ENCODE measurements at places on chromosomes 5 and 9. TPM values are rescaled to one million over a fixed set of nuclear protein-coding genes. Genes with fewer than 3 reads are reported as not detected.

NDFIP1 gene
- total RNA-seq, result 25.2 TPM

YIPF5 gene
- total RNA-seq, result 105 TPM

ZBED3 gene
- total RNA-seq, result 1.4 TPM

SGTB gene
- 4.6 TPM for total RNA-seq

HRCT1 gene
- 0.16 TPM for total RNA-seq

ZNF608 gene
- total RNA-seq, result 20.4 TPM

GMCL2 gene
- total RNA-seq, result not detected

SPINK13 gene
- total RNA-seq, result not detected

GRXCR2 gene
- not detected for total RNA-seq

FCN1 gene
- total RNA-seq, result not detected

ZFP37 gene
- total RNA-seq, result 3.7 TPM

FOXD4L5 gene
- total RNA-seq, result 0.09 TPM

UAP1L1 gene
- total RNA-seq, result 16.2 TPM

FAM151B gene
- total RNA-seq, result 3.9 TPM

SPEF2 gene
- 1.2 TPM for total RNA-seq

PBX3 gene
- total RNA-seq, result 105 TPM

PALM2AKAP2 gene
- total RNA-seq, result 1.9 TPM

PHYHD1 gene
- total RNA-seq, result 16.3 TPM

SLC45A2 gene
- under 0.01 TPM for total RNA-seq

DBH gene
- not detected for total RNA-seq

ZDHHC11 gene
- 3.3 TPM for total RNA-seq

CCL21 gene
- total RNA-seq, result not detected

KIF27 gene
- 2.7 TPM for total RNA-seq

STPG3 gene
- not detected for total RNA-seq

UGT3A1 gene
- total RNA-seq, result not detected

RASGRF2 gene
- total RNA-seq, result 12.0 TPM

F12 gene
- 0.63 TPM for total RNA-seq
